ENCODE measurements at places on chromosomes 13 and 19.

DNA sequence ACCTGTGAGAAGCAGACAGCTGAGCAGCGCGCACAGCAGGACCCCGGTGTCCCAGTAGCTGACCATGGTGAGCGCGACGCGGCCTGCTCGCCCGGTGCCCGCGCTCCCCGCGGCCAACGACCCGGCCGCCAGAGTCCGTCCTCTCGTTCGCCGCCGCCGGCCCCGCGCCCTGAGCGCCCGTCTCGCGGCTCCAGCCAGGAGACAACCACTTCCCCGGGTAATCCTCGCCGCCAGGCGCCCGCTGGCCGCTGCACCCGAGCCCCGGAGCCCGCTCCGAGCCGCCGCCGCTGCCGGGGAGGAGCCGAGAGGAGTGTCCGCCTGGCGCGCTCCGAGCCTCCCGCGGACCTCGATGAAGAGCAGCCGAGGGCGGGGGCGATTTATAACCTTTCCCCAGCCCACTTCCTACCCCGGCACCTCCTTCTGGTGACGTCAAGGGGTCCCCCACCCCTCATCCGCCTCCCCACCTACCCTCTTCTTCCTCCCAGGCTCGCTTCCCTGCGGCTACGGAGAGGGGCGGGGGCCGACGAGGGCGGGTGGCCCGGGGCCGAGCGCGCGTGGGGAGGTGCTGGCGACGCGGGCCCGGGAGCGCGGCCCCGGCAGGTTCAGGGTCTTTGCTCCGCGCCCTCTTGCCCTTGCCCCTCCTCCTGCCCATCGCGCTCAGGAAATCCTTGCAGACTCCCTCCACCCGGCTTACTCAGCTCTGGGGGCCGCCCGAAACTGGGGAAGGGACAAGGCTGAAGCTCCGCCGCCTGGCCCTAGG, at the start of gene FLT1:
Gene FLT1 (minus strand): TSS at position 351 of the 760 bp plus-strand sequence. CDS start 285 bp downstream, at position 66.
- DNase-seq = no peak

DNA sequence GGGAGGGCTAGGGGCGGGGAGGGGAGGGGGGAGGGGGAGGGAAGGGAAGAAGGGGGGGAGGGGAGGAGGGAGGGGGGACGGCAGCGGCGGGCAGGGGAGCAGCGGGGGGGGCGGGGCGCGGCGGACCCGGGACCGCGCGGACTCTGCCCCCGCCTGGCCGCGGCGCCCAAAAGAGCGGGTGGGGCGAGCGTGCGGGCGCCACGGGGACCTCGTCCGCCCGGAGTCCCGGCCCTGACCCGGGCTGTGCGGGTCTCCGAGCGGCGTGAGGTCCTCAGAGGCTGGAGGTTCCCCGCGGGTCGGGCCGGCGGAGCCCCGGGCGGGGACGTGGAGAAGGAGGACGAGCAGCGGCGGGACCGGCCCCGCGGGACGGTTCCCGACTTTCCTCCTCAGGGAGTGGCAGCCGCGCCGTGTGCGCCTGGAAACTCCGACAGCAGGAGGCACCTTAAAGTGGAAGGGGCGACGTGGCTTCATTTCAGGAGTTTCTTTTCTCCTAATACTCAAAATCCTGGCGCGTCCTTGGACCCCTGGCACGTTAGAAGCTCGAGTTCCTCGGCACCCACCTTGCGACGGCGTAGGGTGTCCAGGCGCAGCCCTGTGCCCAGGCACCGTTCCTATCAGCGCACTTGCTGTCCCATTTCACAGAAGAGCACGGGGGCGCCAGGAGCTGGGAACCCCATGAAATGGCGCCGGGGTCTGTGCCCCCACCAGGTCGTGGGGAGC, 518 bp upstream of the PLPP2 start:
- peak; percentile 52 for DNase-seq

DNA sequence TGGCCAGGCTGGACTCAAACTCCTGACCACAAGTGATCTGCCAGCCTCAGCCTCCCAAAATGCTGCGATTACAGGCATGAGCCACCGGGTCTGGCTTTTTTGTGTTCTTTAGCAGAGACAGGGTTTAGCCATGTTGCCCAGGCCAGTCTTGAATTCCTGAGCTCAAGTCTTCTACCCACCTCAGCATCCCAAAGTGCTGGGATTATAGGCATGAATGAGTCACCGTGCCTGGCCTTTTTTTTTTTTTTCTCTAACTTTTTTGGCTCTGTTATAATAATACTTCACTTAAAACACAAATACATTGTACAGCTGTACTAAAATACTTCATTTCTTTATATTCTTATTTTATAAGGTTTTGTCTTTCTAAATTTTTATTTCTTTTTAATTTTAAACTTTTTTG, 599.5 kb upstream of the PCDH9 start:
- no peak for DNase-seq

GRCh38 chr19:17680230-17680722, 7.9 kb downstream of the UNC13A start:
- DNase-seq = peak; percentile 20

DNA sequence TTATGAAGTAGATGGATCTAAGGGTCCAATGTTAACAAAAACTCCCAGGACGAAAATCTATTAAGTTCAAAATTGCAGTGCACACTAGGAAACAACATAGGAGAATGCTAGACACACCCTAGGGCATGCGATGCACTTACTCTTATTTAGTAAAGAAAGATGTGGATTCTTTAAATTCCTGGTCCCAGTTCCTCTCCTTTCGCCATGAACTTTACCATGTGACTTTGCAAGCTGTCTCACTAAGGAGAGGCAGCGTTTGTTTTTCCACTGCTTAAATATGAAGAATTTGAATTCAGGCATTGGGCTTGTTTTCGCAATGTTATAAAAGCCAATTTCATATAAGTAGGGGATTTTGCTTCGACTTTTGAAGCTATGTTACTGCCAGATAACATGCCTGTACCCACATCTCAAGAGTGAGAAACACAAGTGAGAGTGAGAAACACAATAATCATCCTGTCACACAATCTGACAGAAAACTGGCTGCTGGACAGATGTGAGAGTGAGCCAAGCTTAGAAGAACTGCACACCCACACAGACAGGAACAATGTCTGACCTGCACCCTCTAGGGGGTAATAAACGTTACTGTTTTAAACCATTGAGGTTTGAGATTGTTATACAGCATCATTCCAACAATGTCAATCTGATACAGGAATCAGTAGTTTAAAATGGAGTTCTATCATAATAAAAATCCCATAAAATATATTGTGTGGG, 1308.4 kb downstream of the SLITRK5 start:
- no peak for DNase-seq

DNA sequence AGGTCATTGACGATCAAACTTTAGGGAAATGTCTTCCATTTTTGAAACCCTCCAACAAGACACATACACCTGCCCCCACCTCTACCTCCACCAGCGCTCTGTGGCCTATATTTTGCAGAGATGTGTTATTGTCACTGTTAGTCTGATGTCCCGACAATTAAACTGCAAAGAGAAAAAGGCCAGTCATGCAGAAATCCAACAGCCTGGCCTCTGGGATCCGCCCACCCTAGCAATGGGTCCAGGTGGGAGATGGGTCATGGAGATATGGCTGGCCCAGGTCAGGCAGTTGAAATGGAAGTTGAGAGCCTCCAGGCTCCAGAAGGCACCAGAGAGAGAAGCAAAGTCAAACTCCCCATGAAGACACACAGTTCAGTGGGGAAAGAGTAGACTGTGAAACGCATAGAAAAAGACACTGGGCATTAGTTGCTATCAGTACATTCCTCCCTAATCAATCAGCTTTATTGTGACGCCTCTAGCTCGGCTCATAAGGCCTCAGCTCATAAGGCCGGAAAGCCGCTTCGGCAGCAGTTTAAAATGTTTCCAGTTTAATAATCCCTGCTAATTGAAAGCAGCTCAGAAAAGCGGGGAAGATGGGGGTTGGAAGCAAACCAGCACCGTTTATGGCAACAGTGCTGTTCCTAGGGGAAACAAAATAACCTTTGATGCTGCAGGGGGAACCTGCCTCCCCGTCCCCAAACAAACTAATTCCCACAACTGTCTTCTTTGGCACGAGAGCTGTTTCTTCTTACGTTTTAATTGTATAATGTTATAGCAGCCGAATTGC, 239.7 kb upstream of the ZNF507 start:
- DNase-seq = no peak

Measured in breast epithelium (tissue), 4 donors.